Amniotic epithelial cell (primary cell): ENCODE measurements at places on chromosomes 5 and 9.

DNA sequence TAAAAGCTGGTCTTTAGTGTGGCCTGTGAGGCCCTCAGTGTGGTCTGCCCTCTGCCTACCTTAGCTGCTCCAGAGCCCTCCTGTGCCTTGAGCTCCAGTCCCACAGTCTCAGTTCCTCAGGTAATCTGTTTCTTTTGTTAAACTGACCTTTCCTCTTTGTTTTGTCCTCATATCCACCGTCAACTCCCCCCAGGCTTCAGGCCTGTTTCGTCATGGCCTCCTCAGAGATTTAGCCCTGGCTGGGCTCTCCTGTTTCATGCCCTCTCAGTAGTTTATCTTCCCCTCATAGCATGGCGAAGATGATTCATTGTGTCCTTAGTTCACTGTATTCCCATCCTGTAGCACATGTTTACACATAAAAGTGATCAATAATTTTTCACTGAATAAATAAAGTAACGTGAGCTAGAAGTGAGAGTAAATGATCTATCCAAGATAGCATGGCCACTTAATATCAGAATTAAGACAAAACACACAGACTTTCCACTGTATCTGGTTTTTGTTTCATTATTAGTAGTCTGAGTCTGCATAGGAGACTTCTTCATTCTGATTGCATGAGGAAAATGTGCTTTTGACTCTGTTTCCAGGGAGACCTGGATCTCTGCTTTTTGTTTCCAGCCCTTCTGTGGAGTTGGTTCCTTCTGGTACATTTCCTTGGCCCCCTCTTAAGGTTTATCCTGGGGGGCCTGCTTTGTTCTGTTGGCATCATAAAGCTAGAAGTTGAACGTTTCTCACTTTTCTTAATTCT, 70.5 kb downstream of the SNX24 start:
- DNase-seq: no peak

DNA sequence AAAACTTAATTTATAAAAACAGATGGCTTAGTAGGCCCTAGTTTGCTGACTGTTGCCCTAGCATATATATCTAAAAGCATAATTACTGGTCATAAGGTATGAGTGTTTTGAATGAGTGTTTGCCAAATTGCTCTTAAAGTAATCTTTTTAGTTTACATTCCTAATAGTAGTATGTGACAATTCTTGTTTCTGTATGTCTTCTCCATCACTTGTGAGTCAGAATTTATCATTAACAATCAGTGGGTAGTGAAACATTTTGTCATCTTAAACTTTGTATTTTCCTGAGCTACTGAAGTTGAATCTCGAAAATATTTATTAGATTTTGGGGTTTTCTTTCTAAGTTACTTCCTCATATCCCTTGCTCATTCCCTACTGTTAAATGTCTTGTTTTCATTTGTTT, 49.6 kb downstream of the APC start:
- peak; percentile 15 for DNase-seq

- DNase-seq: no peak
These were observed 11.8 kb downstream of the ADAMTSL1 start for GRCh38 chr9:18485714-18486113.

DNA sequence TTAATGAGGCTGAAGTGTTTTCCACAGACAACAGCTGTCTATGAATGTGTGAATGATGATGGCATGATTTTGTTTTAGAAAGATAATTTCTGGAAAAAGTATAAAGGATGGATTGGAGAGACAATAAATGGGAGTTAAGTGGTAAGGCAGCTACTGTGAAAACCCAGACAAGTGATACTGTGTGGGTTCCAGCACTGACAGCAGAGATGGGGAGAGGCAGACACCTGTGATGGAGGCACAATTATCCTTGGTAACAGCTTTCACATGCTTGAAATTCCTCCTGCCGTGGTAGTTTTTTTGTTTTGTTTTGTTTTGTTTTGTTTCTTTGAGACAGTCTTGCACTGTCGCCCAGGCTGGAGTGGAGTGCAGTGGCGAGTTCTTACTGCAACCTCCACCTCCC, 189.3 kb downstream of the DEPDC1B start:
- DNase-seq: no peak

- no peak for DNase-seq
These were observed 143.6 kb upstream of the ERCC6L2 start for GRCh38 chr9:95731876-95732275.

GRCh38 chr9:134419000-134419683, 92.9 kb downstream of the RXRA start:
- no peak for DNase-seq
